ENCODE measurements at places on chromosomes 7 and 10.

GRCh38 chr10:100482834-100483185 lies 20.0 kb downstream of the WNT8B start:
- no peak for DNase-seq

DNA sequence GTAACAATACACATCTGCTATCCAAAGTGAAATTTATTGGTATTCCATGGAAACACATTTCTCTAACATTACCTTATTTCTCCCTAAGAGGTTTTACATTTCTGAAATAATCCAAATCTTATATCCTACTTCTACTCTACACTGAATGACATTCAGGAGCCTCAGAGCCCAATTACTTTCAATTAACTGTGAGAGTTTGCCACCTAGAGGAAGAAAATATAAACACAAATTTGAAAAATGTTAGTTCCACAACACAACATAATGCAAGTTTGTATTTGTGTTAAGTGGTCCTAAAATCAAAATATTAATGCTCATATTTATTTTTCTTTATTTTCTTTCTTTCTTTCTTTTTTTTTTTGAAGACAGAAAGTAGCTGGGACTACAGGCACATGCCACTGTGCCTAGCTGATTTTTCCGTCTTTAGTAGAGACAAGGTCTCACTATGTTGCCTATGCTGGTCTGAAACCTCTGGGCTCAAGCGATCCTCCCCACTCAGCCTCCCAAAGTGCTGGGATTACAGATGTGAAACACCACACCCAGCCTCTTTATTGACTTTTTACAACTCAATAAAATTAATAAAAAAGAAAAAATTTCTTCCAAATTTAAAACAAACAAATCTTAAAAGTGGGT lies 46.0 kb downstream of the ATAD1 start:
- DNase-seq = no peak

- no peak for DNase-seq
These were observed 37.3 kb upstream of the TMEM248 start for GRCh38 chr7:66883716-66884115.

DNA sequence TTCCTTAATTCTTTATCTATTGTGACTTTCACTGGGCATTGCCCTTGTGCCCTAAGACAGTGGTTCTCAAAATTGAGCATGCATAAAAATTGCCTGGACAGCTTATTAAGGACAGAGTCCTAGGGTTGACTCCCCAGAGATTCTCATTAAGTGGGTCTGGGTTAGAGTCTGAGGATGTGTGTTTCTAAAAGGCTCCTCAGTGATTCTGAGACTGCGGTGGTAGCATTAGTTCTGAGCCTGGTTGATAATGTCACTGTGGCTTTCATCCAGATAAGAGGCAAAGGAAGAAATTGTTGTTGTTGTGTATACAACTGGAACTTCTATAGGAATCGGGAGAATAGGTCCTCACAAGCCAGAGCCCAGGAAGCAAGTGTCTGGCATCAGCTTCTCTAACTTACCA lies 1.3 kb downstream of the IFIT2 start:
- DNase-seq = no peak

- no peak for DNase-seq
These were observed 101.6 kb downstream of the SORBS1 start for GRCh38 chr10:95459446-95460045.

DNA sequence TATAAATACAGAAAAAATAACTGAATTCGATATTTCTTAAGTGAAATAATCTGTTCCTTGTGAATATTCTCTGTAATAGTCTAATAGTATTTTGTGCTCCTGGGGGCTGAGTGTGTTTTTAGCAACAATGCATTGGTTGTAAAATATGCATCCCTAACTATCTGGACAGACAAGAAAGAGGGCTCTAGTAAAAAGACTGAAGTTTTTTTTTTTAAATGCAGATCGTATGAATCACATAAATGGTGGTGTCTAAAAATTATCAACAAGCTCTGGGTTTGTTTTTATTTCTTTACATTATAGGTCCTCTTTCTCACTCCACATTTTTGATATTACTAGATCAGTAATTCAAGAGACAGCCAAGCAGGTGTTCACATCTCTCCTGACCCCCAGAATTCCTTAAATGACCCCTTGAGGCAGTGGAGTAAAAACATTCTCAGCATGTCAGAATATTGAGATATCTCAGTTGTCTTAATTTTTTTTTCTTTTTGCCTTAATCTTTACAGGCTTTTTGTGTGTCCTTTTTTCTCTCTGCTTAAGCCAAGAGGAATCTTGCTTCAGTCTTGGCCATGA lies 18.2 kb downstream of the ARID5B start:
- no peak for DNase-seq

GRCh38 chr10:42866115-42866995 lies 83.8 kb downstream of the BMS1 start:
- DNase-seq = no peak

GRCh38 chr10:98006266-98006665 lies 24.2 kb downstream of the CRTAC1 start:
- no peak for DNase-seq

DNA sequence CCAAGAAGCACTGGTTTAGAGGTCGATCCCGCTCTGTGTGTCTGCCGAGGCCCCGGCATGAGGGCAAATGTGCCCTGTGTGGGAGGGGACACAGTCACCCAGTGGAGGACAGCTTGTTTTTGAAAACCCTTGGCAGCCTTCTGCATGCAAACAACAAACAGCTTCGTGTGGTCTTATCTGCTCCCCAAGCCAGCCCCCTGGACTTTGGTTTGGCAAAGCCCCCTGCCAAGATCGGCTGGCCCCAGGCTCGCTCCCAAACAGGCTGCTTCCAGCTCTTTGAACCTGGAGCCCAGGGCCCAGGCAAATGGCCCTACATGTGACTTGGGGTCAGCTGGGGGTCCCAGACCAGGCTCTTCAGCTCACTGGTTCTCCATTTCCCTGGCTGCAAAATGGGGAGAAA lies 2.9 kb downstream of the ELN start:
- DNase-seq = no peak

- DNase-seq = no peak
These were observed 171.7 kb downstream of the FAM107B start for GRCh38 chr10:14602807-14603533.

DNA sequence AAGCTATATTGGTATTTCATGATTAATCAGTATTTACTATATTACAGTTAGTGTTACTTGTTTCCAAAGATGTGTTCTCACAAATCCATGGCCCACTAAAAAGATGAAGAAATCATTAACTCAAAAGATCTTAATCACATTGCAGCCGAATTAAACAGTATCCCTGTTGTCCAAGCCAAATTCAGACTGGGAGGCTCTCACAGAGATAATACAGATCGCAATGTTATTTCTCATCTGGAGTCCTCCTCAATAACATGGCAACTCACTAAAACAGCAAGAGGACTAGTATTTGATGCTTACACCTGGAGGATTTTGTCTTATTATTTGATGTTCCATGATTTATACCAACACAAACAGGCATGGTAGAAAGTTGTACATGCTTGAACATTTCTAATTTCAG lies 23.4 kb downstream of the CYP51A1 start:
- no peak for DNase-seq

- no peak for DNase-seq
These were observed 31.2 kb upstream of the UMAD1 start for GRCh38 chr7:7609330-7609729.

- no peak for DNase-seq
These were observed 7.3 kb downstream of the SMARCD3 start for GRCh38 chr7:151240942-151241754.

DNA sequence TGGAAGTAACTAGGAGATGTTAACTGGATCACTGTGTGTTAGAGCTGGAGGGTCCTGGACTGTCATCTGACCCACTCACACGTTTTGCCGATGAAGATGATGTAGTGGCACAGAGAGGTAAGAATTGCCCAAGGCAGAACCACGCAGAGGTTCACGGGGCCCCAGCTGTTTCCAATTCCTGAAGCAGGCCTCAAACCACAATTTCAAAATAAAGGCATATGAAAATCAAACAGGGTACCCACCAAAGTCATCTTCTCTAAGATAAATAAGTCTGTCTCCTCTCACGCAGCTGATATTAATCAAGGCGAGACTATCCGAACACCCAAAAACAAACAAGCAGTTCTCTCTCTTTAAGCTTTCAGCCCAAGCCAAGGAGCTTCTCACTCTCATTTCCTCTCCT lies 113.3 kb upstream of the JCAD start:
- no peak for DNase-seq

- no peak for DNase-seq
These were observed 3.4 kb upstream of the CHST12 start for GRCh38 chr7:2399848-2400587.

DNA sequence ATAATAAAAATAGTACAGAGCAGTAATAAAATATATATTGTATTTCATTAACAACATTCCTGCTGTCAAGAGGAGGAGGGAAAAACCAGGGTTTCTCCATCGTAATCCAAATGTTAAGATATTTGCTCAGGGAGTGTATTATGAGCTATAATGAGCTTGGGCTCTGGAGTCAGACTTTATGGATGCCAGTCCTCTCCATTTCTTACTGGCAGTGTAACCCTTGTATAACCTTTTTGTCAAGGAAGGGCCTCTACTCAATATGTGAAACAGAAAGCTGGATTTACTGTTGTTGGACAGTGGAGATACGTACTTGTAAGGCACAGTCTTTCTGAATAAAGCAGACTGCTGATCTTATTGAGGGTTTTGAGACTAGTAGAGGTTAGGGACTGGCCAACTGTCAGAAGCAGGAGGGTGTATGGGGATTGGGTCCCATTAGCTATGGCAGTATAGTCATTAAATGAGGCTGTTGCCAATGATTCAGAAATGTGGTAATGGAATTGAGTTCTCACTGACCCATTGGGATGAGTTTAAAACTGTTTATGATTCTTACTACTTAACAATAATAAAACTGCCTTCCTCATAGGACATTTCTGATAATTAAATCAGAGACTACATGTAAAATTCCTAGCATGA lies 56.5 kb downstream of the ZNF277 start:
- no peak for DNase-seq

DNA sequence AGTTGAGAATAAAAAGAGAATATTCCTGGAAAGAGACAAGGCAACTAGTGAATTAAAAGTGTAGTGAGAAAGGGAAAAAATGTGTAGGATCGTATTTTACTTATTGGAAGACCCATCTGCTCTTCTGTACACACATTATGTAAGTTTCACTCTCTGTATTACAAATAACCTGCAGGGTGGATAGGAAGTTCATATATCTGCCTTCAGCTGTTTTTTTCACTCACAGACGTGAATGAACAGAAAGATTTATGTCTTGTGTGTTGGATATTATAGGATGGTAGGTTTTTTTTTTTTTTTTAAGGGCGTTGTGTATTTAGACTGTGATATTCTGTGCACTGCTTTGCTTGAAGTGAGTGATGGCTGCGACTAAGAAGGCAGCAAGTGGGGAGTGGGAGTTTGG lies 266.5 kb downstream of the AUTS2 start:
- no peak for DNase-seq
